Activated CD4-positive, CD25-positive, alpha-beta regulatory T cell treated with anti-CD3 and anti-CD28 coated beads, Interleukin-2, amount 50 U/mL, for 16 hours (primary cell): ENCODE measurements at places on chromosomes 6 and 20.

DNA sequence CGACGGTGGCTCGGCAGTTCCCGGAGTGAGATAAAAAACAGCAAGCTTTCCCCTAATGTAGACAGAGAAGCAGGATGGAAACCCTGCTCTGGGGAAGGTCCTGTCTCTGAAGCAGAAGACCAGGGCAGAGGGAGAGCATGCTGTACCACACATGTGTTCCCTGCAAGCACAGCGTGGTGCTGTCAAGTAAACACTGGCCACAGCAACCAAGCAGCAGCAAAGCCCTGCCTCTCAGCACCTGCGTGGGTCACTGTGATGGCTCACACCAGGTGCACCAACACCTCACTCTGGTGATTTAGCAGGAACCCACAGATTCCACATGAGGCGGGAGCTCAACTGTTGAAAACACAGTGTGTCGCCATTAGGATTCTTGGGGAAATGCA lies 65.2 kb upstream of the TXNDC5 start:
- no peak for DNase-seq

DNA sequence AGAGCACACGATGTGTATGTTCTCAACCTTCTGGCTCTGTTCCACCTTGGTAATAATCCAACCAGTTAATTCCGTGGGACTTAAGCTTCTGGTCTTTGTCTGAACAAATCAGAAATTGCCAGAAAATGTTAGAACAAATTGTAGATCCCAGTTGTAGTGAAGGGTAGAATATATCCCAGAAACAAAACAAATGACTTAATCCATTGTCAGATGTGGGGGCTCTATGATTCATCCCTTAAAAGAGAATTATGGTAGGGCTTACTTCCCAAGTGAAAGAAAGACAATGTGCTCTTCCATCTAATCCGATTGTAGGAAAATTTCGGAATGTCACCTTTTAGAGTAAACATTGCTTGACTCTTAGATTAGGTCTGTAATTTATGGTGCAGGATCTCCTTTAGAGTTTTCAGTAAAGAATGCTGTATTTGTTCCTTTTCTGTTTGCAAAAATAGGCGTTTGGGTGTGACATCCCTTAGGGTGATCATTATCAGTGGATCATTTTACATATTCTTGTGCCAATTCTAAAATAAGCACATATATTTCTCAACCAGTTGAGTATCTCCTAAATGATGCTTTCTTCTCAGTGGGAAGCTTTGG lies 234.5 kb upstream of the ZNF217 start:
- DNase-seq = no peak

- no peak for DNase-seq
Measured at GRCh38 chr6:3419624-3420272, 37.1 kb downstream of the SLC22A23 start.

DNA sequence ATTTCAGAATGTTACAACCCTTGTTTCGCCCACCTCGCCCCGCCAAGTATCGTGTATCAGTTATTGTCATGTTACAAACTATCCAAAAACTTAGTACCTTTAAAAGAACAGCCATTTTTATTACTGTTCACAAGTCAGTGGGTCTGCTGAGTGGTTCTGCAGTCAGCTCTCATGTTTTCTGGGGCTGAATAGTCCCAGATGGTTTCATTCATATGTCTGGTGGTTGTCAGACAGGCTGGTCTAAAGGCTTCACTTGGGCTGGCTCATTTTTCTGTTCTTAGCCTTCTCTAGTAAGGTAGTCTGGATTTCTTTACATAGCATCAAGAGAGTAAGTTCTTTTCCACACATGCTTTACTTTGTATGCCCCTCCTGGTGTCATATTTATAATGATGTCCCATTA lies 8.6 kb downstream of the ZNF292 start:
- no peak for DNase-seq

DNA sequence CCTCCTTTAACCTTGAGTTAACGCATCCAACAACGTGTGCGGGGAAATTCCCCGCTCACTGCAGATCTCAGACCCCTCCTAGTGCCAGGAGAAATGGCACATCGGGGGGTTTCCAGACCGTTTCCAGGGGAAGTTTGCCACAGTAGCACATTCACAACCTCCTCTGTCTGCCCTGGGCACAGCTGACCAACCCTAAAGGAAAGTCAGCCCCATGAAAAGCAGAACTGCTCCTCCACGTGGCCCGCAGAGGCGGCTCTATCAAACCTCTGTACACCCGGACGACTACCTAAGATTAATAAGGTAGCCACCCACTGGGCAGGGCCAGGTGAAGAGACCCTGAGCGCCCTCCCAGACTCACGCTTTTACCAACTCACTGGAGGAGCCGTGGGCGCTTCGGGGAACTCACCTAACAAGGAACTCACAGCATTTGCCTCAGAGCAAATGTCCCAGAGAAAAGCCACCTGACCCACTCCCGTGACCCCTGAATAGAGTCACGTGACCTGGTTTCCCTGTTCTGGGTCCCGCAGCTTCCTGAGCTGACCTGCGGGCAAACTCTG lies 93.1 kb downstream of the PRND start:
- peak; percentile 33 for DNase-seq

GRCh38 chr20:42611889-42612837 lies 577.5 kb downstream of the PTPRT start:
- no peak for DNase-seq
